Stimulated activated CD8-positive, alpha-beta memory T cell treated with anti-CD3 and anti-CD28 coated beads, Interleukin-2, amount 100 ng/mL, for 1 hour (primary cell): ENCODE measurements at places on chromosomes 11 and 22.

GRCh38 chr11:12182676-12183541, 72.5 kb downstream of the MICAL2 start:
- no peak for DNase-seq

GRCh38 chr11:18193010-18193409, 20.4 kb downstream of the MRGPRX4 start:
- no peak for DNase-seq

GRCh38 chr22:18078329-18079041, 695 bp downstream of the PEX26 start:
- DNase-seq: no peak

DNA sequence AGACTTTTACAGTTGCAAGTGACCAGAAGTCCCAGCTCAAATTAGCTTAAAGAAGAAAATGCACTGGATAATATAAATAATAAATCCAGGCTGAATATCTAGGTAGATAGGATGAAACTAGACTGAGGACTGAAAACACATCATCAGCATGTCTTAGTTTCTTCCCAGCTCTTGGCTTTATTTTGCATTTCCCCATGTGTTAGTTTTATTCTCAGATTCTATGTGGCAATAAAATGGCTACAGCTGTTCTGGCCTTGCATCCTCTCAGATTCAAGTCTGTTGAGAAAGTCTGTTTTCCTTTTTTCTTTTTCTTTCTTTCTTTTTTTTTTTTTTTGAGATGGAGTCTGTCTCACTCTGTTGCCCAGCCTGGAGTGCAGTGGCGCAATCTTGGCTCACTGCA, 22.6 kb upstream of the CAT start:
- no peak for DNase-seq

DNA sequence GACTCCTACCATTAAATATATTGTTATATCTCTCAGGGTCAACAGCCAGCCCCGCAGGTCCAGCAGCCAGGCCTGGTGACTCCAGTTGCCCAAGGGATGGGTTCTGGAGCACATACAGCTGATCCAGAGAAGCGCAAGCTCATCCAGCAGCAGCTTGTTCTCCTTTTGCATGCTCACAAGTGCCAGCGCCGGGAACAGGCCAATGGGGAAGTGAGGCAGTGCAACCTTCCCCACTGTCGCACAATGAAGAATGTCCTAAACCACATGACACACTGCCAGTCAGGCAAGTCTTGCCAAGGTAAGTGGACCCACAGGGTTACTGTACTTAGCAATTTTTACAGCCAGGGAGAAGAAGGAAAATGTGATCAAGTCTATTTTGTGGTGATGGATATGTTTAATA, 35.1 kb downstream of the EP300 start:
- no peak for DNase-seq

DNA sequence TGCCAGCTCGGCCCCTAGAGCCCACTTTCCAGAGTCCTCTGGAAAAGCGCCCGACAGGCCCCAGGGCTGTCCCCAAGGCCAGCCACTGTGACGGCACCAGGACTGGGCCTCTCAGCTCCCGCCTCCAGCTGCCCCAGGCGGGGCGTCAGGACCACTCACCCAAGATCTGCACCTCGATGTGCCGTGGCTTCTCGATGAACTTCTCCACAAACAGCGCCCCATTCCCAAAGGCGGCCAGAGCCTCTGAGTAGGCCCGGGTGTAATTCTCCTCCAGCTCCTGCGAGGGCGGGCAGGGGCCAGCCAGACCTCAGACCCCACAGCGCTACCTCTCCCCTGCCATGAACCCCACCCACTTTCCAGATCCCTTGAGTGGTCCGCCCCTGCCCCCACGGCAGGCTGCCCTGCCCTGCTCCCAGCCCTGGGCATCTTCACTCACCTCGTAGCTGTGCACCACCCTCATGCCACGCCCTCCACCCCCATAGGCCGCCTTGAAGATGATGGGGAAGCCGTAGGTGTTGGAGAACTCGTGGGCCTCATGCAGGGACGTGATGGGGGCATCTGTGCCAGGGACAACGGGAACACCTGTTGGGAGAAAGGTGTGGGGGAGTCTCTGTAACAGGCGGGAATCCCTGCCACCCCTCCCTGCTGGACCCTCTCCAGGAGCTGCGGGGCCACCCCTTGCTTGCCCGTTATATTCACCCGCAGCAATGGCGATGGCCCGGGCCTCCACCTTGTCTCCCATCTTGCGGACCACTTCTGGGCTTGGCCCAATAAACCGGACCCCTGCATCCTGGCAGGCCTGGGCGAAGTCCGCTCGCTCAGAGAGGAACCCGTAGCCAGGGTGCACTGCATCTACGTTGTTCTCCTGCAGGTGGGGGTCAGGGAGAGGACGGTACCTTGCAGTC, 14.0 kb downstream of the LRFN4 start:
- DNase-seq: no peak

GRCh38 chr11:119282495-119282894, 34.4 kb downstream of the MCAM start:
- DNase-seq: no peak

DNA sequence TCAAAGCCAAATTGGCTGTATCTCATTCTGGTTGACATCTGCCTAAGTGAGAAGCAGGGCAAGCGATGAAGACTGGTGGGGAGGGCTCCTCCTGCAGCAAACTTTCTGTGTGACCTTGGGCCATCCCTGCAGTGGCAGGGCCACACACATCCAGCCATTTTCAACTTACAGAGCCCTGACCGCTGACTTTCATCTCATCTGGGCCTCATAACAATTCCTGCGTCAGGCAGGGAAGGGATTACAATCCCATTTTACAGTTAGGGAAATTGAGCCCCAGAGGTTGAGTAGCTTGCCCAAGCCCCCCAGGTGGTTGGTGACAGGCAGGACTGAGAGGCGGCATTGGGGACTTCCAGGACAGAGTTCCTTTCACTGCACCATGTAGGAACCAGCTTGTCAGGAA, 21.9 kb downstream of the TPBGL start:
- DNase-seq: no peak

GRCh38 chr11:116913000-116913399, 75.6 kb upstream of the APOA1 start:
- no peak for DNase-seq

GRCh38 chr11:77217156-77217555, 84.3 kb downstream of the GDPD4 start:
- DNase-seq: no peak

DNA sequence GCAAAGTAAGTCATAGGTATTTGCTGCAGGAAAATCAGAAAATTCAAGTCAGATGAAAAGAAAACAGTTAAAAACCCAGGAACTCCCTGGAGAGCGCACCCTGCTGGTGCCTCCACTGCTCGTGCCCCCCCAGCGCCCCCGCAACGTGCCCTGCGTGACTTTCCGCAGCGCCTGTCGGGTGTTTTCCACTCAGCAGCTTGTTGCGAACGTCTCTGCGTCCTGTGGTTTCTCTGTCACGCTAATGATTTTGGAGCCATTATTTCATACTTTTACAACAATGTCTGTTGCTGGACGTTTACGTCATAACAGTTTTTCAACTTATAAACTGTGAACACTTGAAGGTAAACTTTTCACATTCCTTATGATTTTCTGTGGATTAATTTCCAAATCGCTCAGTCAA, 5.0 kb downstream of the CRELD2 start:
- DNase-seq: no peak

DNA sequence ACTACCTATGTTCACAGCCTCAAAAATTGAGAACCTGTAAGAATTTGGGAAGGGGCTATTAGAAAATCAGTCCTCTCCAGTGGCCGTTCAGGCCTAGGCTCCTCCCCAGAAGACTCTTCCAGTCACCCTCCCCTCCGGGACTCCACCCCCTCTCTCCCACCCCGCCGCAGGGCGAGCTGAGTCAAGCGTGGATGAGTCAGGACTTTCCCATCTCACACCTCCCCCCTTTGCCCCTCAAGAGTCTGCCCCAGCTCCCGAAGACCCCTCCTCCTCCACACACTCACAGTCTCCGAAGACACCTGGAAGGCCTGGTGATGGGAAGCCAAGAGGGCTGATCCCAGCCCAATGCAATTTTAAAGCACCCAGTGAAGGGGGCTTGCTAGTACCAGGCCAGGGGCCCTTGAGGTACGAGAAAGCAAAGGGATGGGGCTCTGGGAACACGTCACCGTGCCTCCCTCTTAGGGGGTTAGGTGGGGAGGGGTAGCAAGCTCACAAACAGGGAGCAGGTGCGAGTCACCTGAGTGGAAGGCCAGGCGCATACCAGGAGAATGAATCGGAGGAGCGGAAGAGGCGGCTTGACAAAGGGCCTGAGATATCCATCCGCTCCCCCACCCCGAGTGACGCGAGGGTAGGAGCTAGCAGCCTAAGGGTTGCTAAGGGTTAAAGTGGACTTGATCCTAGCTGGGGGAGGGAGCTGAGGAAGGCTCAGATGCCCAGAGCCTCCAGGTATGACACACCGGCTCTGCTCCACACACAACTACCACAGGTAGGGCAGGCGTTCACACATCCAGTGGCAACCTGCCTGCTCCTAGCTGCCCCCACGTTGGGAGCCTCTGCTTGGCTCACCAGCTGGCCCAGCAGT, 13.6 kb downstream of the BCL9L start:
- DNase-seq: peak; percentile 64

DNA sequence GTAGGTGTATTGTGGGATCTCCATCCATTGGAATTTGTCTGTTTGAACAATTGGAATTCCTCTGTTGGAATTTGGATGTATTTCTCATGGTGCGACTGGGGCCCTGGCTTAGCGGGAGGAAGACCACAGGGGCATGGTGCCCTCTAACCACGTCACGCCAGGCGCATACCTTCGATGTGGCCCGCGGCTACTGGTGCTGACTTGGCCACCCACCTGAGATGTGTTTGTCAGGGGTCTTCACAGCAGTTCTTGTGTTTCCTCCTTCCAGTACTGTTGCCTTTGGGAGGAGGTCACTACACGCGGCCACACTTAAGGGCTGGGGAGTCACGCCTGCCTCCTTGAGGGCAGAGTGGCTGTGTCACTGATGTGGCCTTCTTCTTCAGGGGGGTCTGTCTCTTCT, 36.6 kb upstream of the GRAMD4 start:
- no peak for DNase-seq

GRCh38 chr11:128663824-128664223, 30.0 kb upstream of the FLI1 start:
- no peak for DNase-seq

DNA sequence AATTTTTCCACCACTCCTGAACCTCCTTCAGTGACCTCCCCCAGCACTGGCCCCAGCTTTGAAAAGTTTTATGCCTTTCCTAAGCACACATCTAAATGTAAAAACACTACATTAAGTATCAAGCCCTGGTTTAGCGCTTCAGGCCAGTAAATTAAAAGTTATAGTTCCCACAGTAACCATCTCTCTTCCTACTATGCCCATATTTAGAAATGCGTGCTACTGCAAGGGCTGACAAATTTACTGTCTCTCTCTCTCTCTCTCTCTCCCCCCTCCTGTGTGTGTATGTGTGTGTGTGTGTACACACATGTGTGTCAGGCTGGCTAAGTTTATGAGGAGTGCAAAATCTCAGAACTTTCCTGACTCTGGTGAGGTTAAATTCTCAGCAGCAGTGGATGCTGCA, 231.4 kb downstream of the LARGE1 start:
- DNase-seq: no peak

GRCh38 chr22:36564422-36565158, 35.6 kb upstream of the EIF3D start:
- no peak for DNase-seq

DNA sequence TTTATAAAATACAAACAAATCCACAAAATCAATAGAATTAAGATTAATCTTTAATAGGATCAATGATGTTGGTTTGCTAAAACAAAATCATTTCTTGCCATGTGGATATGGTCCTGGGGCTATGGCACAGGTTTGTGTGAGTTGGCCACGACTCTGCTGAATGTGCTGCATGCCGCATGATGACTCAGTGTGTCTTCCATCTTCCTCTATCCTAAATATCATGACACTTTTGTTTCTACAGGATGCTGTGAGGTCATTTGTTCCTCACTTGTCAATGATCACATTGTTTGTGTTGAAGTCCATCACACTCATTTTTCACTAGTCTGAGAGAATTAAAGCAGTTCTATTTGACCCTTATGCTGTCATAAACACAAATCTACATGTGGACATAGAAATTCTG, 167.2 kb upstream of the ZBED5 start:
- DNase-seq: no peak

GRCh38 chr11:62930666-62931065, 9.5 kb upstream of the CHRM1 start:
- DNase-seq: no peak

- no peak for DNase-seq
Observed at GRCh38 chr22:19571207-19571795, 47.1 kb upstream of the CLDN5 start.

DNA sequence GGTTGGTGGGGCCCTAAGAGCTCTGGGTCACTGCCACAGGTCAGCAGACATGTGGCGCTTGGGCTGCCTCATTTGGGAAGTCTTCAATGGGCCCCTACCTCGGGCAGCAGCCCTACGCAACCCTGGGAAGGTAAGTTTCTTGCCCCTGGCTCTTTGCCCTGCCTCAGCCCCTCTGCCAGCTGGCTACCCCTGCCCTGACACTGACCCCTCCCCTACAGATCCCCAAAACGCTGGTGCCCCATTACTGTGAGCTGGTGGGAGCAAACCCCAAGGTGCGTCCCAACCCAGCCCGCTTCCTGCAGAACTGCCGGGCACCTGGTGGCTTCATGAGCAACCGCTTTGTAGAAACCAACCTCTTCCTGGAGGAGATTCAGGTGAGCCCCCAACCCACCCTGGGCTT, 1.9 kb downstream of the SCYL1 start:
- no peak for DNase-seq

DNA sequence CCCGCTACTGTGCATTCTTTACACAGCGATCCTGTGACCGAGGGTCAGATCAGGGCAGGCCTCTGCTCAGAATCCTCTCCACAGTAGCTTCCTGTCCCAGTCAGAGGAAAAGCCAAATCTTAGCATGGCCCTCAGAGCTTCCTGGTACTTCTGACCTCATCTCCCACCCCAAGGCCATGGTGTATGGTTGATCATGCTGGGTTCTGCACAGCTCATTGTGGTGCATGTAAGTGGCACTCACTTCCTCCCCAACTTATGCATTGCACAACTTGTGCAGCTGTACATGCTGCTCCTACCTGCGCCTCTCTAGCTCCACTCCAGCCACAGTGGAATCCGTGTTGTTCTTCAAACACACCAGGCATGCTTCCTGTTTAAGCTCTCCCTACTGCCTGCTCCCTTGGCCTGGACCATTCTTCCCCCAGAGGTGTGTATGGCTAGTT, 20.3 kb downstream of the BMAL1 start:
- no peak for DNase-seq

DNA sequence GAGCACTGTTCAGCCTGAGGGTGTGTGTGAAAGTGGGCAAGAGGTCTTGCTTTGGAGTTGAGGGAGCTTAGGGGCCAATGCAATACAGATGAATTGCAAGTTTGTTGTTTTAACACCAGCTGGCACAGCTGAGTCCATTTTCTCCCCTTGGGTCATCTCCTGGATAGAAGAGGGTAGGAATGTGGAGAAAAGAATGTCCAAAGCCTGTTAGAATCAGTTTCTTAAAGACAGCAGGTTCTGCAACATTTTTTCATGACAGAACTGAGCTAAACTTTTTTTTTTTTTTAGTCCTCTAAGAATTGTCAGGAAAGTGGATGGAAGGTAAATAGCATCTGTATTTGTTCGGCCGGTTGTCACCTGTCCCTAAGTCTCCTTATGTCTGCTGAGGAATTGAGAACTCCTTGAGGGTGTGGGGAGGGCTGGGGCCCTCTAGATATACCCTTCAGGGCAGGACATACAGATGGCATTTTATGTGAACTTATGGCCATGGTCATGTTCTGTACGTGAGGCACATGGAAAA, 211.1 kb upstream of the CADM1 start:
- no peak for DNase-seq

GRCh38 chr11:93054279-93054678, 84.8 kb downstream of the MTNR1B start:
- DNase-seq: no peak

- no peak for DNase-seq
Observed at GRCh38 chr11:126597041-126597440, 241.6 kb downstream of the ST3GAL4 start.
